ENCODE measurements at places on chromosomes 11 and 22.
A peak's percentile ranks its signal among the peaks of the same experiment; 100 is the strongest.

DNA sequence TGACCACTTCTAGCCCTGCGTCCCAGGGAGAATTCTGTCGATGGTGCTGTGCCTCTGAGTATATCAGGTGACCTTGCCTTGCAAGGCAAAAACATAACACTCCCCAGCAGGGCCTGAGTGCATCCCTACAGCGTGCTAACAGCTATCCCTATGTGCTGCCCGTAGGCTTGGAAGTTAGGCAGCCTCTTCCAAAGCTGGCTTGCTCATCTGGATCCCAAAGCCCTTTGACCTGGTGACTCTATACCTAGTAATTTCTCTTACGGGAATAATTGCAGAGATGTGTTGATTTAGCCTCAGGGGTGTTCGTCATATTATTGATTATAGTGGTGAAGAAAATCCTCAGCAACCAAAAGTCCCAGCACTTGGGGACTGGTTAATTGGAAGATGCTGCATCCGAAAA lies 32.6 kb upstream of the CRYBB3 start:
- DNase-seq, result no peak

- DNase-seq, result no peak
Observed at GRCh38 chr22:31739795-31740201, 10.1 kb downstream of the PRR14L start.

DNA sequence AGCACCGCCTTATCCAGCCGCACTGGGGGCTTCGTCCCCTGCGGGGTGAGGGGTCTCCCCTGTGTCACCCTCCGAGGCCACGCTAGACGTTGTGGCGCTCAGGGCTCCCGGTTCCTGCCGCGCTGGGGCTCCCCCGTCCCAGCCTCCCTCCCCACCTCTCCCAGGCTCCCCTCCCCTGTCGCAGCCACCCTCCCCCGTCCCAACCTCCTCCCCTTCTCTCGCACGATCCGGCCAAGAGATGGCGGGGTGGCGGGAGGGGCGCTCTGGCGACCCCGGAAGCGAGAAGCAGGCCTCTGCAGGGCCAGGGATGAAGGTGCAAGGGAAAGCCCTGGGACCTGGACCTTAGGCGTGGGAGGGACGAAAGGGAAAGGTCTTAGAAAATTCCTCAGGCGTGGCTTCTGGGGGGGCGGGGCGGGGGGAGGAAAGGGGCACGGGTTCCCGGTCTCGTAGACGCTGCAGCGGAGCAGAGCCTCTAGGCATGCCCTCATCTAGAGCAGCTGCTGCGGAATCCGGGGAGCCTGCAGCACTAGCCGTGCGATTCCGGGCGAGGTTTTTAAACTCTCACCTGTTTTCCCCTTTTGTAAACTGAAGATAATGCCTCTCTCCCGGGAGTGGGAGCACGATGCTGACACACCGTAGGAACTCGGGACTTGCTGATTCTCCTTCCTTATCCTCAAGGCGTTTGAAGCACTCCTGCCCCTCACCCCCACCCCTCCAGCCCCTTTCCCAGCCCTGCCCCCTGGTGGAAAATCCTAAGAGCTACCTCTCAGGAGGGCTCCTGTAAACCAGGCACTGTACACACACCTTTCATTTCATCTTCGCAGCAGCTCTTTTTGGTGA lies 14.4 kb downstream of the KCNJ5 start:
- DNase-seq, result no peak

DNA sequence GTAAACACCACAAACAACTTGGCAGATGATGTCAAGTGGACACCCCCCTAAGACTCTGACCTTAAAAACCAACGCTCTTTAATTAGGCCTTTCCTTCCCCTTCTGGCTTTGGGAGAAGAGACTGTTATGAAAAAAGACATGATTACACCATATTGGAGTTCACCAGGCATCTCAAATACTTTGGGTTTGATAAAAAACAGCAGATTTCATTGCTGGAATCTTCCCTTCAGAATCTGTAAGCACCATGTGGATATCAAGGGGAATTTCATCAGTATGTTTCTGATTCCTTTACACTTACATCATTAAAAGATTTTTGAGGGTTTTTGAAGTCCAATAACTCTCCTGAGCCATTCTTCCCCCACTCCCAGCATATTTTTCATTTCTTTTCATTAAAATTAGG lies 85.6 kb downstream of the KIRREL3 start:
- DNase-seq, result no peak

- DNase-seq, result no peak
Observed at GRCh38 chr11:46345131-46345597, 2.1 kb upstream of the DGKZ start.

GRCh38 chr11:130924750-130925149 lies 8.5 kb upstream of the SNX19 start:
- DNase-seq, result no peak

GRCh38 chr11:111347723-111348115 lies 31.4 kb downstream of the POU2AF1 start:
- no peak for DNase-seq

- DNase-seq, result no peak
Observed at GRCh38 chr22:32164075-32164860, 5.2 kb upstream of the C22orf42 start.

- peak; percentile 78 for DNase-seq
Observed at GRCh38 chr22:21642584-21643448, 714 bp downstream of the SDF2L1 start.

DNA sequence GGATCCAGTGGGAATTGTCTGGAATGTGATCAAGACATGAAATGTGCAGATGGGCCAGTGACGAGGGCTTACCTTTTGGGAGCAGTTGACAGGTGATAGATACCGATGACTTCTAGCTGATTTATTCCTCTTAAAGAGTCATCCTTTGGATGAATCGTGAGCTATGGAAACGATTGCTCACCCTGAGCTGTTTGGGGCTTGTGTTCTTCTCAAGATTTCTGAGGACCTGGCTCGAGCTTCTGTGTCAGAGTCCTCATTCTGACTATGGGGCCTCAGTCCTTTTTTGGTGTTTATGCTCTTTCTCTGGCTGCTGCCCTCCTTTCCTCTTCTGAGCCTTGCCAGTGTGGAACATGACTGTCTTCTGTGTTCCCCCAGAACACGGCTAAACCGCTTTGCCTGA lies 11.9 kb upstream of the AMPD3 start:
- DNase-seq, result no peak

- DNase-seq, result no peak
Observed at GRCh38 chr11:88508418-88508758, 170.9 kb upstream of the CTSC start.

- DNase-seq, result no peak
Observed at GRCh38 chr22:49576241-49577141, 251.2 kb downstream of the BRD1 start.

DNA sequence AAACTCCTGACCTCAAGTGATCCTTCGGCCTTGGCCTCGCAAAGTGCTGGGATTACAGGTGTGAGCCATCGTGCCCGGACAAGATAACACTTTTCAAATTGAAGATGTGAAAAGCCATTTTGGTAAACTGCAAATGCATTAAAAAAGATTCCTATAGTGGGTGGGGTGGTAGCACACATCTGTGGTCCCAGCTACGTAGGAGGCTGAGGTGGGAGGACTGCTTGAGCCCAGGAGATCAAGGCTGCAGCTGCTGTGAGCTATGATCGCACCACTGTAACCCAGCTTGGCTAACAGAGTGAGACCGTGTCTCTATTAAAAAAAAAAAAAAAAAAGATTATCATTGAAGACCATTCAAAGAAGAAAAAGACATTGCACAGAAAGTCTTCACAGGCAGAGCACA lies 16.9 kb upstream of the ARFGAP3 start:
- DNase-seq, result no peak

GRCh38 chr11:61963282-61964057 lies 4.0 kb downstream of the FTH1 start:
- no peak for DNase-seq

DNA sequence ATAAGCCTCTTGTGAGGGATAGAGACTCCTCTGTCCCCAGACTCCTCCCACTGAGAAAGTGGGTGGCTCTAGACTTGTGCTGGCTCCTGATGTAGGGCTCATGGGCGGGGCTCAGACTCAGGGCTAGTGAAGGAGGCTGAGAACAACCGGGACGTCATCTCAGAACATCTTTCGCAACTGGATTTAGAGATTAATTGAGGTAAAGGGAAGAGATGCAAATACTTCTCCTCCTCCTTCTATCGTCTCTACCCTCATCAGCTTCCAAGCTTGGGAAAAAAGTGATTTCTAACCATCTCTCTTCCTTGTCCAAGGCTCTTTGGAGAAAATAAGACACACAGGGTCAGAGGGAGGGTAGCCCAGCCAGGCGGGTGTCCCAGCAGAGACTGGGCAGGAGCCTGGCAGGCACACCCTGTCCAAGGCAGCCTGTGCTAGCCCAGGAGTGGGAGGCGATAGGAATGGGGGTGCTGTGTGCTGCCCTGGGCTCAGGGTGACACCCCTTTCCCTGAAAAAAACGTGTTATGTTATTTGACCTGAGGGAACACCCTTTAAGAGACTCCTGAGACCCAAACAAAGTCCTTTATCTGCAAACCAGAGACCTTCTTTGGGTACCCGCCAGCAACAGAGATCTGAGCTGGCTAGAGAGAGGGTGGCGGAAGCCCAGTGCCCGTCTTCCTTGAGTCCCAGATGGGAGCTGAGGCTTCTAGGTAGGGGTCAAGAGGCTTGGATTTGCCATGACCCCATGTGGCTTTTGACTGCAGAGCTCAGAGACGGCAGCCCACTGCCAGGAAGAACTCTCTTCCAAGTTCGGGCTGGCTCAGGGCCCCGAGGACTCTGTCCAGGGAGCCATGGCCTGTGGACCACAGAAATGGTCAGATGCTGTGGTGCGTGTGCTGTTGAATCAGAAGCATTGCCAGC lies 160.9 kb downstream of the ADAMTS15 start:
- DNase-seq, result no peak

- no peak for DNase-seq
Observed at GRCh38 chr11:99683933-99684332, 663.2 kb downstream of the CNTN5 start.

- no peak for DNase-seq
Observed at GRCh38 chr22:30732426-30732825, 37.8 kb downstream of the OSBP2 start.

GRCh38 chr22:45861259-45861658 lies 115.7 kb downstream of the WNT7B start:
- no peak for DNase-seq

GRCh38 chr11:95267601-95268213 lies 36.7 kb upstream of the SESN3 start:
- no peak for DNase-seq

- no peak for DNase-seq
Observed at GRCh38 chr22:41857155-41857859, 24.4 kb downstream of the SREBF2 start.

DNA sequence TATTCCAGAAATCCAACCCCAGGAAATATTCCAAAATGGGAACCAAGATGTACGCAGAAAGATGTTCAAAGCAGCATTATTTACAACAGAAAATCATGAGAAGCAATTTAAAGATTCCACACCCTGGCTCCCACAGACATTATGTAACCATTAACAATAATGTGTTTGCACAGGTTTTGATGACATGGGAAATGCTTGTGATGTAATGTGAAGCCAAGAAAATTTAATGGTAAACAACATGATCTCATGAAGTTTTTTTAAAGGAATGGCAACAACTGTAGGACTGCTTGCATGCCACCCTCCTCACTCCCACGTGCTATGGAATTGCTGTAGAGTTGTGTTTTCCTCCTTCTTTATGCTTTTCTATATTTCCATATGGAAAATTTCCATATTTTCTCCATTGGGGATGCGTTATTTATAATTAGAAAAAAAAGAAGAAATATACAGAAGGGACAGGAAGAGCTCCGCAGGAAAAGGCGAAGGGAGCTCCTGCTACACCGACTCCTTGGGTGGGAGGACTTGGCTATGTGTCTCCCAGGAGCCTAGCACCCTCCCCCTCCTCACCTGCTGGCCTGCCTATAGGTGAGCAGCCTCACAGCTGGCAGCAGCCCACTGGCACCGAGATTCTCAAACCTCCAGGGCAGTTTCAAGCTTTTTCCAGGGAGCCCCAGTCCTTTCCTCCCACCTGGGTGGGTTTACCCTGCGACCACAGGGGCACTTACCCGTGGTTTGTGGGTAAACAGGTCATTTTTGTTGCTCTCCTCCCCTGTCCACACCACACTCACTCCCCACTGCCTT lies 20.9 kb downstream of the LRFN4 start:
- DNase-seq, result no peak

GRCh38 chr22:39960791-39961746 lies 872 bp downstream of the TMA7B start:
- no peak for DNase-seq

DNA sequence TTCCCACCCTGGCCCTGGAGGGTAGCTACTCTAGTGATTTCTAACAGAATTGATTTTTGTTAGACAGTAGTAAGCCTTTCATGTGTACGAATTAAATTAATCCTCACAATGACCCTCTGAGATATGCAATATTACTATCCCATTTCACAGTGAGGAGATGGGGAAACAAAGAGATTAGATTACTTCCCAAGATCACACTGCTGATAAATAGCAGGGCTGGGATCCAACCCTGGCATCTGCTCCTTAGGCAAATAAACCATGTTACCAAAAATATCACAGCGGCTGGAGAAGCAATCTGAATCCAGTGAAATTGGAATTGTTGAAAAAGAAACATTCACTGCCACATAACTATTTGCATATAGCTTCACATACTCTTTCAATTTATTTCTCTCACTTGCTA lies 12.8 kb upstream of the CAVIN3 start:
- no peak for DNase-seq

- DNase-seq, result no peak
Observed at GRCh38 chr22:30186510-30186909, 60.0 kb downstream of the LIF start.
